Activated CD4-positive, alpha-beta memory T cell treated with anti-CD3 and anti-CD28 coated beads, Interleukin-2, amount 10 ng/mL, durations not matched to agents 7 days and 5 days (primary cell): ENCODE measurements at places on chromosomes 1 and 21. TPM values are rescaled to one million over a fixed set of nuclear protein-coding genes. Genes with fewer than 3 reads are reported as not detected.

DNA sequence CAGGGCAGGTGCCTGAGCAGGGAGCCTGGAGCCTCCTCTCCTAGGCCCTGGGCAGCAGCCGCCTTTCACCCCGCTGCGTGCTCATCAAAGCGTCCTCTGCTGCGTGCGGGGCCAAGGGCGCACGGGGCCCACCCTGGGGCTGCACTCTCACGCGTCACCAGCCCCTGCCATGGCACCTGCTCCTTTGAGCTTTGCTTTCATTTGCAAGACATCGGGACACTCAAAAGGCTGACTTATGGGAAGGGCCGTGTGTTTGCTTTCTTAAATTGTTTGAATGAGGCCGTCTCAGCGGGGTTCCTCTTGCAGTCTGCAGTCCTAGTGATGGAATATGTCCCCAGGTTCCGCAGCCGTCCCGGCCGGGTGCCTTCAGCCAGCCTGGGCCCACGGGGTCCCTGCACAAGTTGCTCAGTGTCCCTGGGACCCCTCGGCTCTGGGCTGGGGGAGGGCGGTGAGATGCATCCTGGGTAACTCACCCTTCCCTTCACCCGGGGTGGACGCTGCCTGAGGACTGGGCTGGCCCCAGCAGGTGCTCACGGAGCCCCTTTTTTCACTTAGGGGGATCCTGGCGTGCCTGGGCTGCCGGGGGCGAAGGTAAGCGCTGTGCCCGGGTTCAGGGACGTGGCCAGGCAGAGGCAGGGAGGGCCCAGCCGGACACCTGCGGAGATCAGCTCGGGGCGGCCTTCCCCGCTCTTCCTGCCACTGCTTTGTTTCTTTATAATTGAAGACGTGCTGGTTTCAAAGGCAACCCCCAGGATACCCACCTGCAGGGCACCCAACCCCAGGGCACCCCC, 53.1 kb downstream of the SLC19A1 start:
- no peaks in the 10 kb centered on the region for H3K36me3 ChIP-seq
- no peak overlapping the region for H3K27ac ChIP-seq
- DNase-seq: no peak
- H3K4me3 ChIP-seq: no peak overlapping the region
- H3K4me1 ChIP-seq: peaks cover 2% of the 10 kb centered on the region

Gene MINDY1
- 19.9 TPM for total RNA-seq

GRCh38 chr1:206685334-206685768, 646 bp downstream of the MAPKAPK2 start:
- peaks cover 8% of the 10 kb centered on the region for H3K36me3 ChIP-seq
- H3K4me1 ChIP-seq: peaks cover 40% of the 10 kb centered on the region
- no peak for DNase-seq
- peak overlapping the region; percentile 93 for H3K4me3 ChIP-seq
- peaks cover 4% of the 10 kb centered on the region for H3K27me3 ChIP-seq

- H3K27me3 ChIP-seq: no peaks in the 10 kb centered on the region
- no peak overlapping the region for H3K27ac ChIP-seq
- DNase-seq: no peak
- H3K36me3 ChIP-seq: peaks cover 88% of the 10 kb centered on the region
These were observed 189.8 kb downstream of the CLIC6 start for GRCh38 chr21:34858559-34858958.

GRCh38 chr1:18480315-18481189, at the start of gene KLHDC7A:
Gene KLHDC7A, plus strand, starts transcription at chr1:18480930. Its CDS starts 52 bp downstream, at chr1:18480982.
- H3K27me3 ChIP-seq: peaks cover 3% of the 10 kb centered on the region
- no peak within 1 kb of the TSS for H3K4me3 ChIP-seq
- peaks cover 9% of the 10 kb centered on the region for H3K4me1 ChIP-seq
- no peaks in the 10 kb centered on the region for H3K36me3 ChIP-seq

DNA sequence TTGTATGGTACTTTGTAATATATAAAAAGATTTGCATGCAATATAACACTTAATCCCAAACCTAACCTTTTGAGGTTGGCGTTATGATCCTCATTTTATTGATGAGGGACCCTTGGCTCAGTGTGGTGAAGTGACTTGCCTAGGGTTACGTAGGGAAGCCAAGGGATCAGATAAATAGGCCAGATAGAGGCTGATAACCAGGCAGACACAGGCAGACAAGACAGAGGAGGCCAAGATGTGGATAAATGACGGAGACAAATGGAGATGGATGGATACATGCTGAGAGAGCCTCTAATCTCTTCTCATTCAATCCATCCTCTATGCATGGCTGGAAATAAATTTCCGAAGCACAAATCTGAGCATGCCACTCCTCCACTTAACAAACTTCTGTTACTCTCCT, 136.9 kb upstream of the SPATA6 start:
- no peak for DNase-seq
- H3K4me1 ChIP-seq: no peaks in the 10 kb centered on the region

Gene ZMYND12
- 0.96 TPM for total RNA-seq

DNA sequence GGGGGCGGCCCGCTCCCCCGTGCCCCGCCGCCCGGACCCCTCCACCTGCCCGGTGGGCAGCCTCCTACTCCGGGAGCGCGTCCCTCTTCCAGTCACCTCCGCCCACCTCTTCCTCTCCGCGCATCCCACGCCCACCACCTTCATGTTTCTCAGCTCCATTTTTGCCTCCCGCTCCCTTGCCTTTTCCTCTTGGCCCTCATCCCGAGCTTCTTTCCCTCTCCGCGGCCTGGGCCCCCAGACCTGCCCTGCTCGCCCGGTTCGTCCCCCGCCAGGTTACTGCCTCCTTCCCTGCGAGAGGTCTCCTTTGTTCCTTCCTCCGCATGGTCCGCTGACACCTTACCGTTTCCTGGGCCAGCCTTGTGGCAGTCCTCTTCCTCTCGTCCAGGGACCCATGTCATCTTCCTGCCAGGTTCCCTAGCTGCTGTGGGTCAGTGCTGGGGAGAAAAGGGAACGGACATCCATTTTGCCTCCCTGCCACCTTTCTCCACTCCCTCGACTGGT, 563 bp downstream of the QSOX1 start:
- DNase-seq: peak; percentile 28
- peaks cover 28% of the 10 kb centered on the region for H3K4me1 ChIP-seq
- H3K4me3 ChIP-seq: peak overlapping the region; percentile 85

DNA sequence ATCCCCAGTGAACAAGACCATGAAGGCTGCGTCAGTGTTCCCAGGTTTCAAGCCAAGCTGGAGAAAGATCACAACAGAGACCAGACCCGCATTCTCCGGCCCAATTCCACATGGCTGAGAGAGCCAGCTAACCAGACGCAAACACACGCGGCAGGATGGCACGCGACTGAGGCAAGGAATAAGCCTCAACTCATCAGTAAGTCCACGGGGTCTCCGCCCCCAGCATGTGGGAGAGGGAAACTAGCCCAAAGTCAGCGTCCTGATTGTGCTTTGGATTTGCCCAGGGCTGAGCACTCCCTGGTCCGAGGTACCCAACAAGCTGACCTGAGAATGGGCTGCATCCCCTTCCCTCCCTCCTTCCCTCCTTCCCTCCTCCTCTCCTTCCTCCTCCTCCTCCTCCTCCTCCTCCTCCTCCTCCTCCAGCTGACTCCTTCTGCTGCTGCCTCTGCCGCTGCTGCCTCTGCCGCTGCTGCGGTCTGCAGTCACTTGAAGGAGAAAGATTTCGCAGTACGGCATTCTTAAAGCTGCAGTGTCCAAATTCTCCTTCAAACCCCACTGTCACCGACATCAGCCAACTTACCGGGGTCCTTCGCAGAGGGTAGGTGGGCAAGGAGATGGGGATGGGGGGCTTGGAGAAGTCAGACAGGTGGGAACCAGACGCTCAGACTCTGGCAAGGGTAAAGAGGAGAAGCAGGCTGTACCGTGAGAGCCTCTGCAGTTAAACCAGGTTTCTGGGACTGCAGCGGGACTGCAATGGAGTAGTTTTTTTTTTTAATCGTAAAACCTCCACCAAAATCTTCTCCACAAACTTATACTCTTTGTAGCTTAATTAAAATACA, 33.0 kb upstream of the H6PD start:
- peak overlapping the region; percentile 12 for H3K4me3 ChIP-seq
- H3K36me3 ChIP-seq: no peaks in the 10 kb centered on the region

DNA sequence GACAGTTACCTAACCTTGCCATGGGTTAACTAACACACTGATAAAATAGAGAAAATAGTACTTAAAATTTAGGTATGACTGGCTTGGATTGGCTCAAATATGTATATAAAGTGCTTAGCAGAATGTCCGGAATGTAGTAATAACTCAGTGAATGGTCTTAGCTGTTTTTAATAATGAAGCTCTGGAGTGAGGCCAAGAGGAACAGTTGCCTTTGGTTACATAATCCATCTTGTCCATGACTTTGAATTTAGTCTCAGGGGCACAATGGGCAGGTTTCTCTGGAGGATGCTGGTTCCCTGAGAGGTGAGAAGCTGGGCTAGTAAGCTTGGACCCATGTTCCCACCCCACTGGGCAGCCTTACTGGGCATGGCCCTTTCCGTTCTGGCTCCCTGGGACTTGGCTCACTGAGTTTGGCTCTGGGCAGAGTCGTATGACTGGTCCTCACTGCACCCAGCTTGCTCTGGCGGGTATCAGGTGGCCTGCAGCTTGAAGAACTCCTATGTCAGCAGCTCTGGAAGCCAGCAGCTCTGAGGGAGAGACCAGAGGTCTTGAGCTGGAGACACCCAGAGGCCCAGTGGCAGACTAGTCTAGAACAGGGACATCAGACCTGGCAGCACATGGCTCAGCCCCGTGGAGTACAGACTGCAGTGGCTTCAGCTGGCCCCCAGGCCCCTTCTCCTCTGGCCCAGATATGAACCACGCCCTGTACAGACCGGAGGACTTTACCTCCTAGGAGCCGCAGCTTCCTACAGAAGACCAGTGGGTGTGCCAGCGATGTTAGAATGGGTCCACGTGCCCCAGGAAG, 40.4 kb downstream of the TENT5C start:
- H3K4me3 ChIP-seq: no peak overlapping the region
- H3K27ac ChIP-seq: no peak overlapping the region
- H3K27me3 ChIP-seq: peaks cover 3% of the 10 kb centered on the region
- peaks cover 22% of the 10 kb centered on the region for H3K4me1 ChIP-seq

GRCh38 chr1:25522031-25522655, 21.3 kb upstream of the LDLRAP1 start:
- no peak for DNase-seq
- no peak overlapping the region for H3K27ac ChIP-seq
- H3K4me3 ChIP-seq: no peak overlapping the region
- no peaks in the 10 kb centered on the region for H3K36me3 ChIP-seq
- H3K27me3 ChIP-seq: peaks cover 8% of the 10 kb centered on the region

GRCh38 chr1:95730986-95731385, 497.0 kb downstream of the RWDD3 start:
- H3K4me1 ChIP-seq: no peaks in the 10 kb centered on the region
- H3K4me3 ChIP-seq: no peak overlapping the region
- no peaks in the 10 kb centered on the region for H3K27me3 ChIP-seq
- H3K36me3 ChIP-seq: no peaks in the 10 kb centered on the region
- no peak overlapping the region for H3K27ac ChIP-seq
- DNase-seq: no peak

DNA sequence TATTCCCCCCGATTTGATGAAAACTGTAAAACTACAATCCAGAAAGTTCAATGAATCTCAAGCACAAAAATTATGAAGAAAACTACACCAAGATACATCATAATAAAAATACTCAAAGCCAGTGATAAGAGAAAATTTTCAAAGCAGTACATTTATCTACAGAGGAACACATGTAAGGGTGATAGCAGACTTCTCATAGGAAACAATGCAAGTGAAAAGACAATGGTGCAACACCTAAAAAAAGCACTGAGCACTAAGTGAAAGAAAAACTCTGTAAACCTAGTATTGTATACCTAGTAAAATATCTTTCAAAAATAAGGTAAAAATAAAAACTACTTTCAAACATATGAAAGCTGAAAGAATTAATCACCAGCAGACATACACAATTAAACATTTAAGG, 76.1 kb upstream of the IRF2BP2 start:
- H3K27me3 ChIP-seq: peaks cover 2% of the 10 kb centered on the region
- H3K4me1 ChIP-seq: no peaks in the 10 kb centered on the region
- no peak overlapping the region for H3K27ac ChIP-seq
- DNase-seq: no peak
- H3K36me3 ChIP-seq: peaks cover 3% of the 10 kb centered on the region

Gene RUNX3
- total RNA-seq: 183 TPM

DNA sequence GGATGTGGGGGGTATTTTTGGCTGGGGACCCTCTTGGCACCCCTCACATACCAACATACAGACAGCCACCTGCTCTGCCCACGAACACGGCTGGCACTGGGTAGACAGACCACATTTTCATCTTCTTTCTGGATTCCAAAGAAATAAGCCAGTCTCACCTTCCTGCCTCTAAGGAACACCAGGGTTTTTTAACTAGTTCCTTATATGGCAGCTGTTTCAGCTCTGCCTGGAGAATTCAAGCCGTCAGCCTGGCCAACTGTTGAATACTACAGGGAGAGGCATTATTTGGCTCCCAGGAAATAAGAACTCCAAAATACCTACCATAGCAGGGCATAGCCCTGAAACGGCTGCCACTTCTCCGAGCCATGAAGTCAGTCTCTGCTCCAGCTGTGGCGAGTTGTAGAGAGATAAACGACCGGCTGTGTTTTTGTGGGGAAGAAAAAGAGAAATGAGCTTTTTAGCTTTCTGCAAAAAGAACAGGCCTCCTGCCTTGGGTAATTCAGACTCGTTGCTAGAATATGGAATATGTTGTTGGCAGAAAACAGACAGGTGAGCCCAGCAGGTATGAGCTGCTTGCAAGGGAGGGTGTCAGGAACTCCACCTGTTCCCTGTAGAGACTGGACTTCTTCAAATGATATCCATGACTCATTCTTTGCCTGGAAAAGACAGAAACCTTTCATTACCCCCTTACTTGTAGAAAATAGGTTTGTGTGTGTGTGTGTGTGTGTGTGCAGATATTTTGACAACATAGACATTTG, 51.8 kb downstream of the MT1HL1 start:
- DNase-seq: no peak
- H3K27ac ChIP-seq: no peak overlapping the region
- H3K27me3 ChIP-seq: no peaks in the 10 kb centered on the region
- H3K4me1 ChIP-seq: no peaks in the 10 kb centered on the region
- no peaks in the 10 kb centered on the region for H3K36me3 ChIP-seq

- no peak for DNase-seq
- H3K4me1 ChIP-seq: no peaks in the 10 kb centered on the region
- no peak overlapping the region for H3K4me3 ChIP-seq
These were observed 1216.1 kb upstream of the NCAM2 start for GRCh38 chr21:19781881-19782652.

DNA sequence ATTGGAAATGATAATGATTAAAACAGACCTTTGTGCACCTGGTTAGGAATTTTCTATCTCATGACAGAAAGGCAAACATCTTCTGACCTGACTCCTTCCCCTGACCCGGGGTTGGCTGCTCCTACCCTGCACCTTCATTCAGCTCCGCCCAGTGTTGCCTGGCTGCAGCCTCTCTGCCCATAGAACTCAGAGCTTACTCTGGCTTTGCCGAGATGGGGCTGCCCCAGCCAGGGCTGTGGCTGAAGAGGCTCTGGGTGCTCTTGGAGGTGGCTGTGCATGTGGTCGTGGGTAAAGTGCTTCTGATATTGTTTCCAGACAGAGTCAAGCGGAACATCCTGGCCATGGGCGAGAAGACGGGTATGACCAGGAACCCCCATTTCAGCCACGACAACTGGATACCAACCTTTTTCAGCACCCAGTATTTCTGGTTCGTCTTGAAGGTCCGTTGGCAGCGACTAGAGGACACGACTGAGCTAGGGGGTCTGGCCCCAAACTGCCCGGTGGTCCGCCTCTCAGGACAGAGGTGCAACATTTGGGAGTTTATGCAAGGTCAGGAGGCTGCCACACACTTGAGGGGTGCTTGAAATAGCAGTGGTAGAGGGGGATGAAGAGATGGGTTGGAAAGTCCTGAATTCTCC, at the start of gene DIO1:
TSS of gene DIO1 (plus strand) at position 189 of the 638 bp plus-strand sequence. CDS start at position 213, 24 bp downstream.
- DNase-seq: no peak
- peaks cover 4% of the 10 kb centered on the region for H3K36me3 ChIP-seq
- H3K4me3 ChIP-seq: no peak within 1 kb of the TSS
- H3K27me3 ChIP-seq: peaks cover 12% of the 10 kb centered on the region
- peaks cover 18% of the 10 kb centered on the region for H3K4me1 ChIP-seq

Gene OLFML2B
- total RNA-seq: not detected
